ENCODE measurements at places on chromosomes 1 and 21. TPM values are rescaled to one million over a fixed set of nuclear protein-coding genes. Genes with fewer than 3 reads are reported as not detected.

DNA sequence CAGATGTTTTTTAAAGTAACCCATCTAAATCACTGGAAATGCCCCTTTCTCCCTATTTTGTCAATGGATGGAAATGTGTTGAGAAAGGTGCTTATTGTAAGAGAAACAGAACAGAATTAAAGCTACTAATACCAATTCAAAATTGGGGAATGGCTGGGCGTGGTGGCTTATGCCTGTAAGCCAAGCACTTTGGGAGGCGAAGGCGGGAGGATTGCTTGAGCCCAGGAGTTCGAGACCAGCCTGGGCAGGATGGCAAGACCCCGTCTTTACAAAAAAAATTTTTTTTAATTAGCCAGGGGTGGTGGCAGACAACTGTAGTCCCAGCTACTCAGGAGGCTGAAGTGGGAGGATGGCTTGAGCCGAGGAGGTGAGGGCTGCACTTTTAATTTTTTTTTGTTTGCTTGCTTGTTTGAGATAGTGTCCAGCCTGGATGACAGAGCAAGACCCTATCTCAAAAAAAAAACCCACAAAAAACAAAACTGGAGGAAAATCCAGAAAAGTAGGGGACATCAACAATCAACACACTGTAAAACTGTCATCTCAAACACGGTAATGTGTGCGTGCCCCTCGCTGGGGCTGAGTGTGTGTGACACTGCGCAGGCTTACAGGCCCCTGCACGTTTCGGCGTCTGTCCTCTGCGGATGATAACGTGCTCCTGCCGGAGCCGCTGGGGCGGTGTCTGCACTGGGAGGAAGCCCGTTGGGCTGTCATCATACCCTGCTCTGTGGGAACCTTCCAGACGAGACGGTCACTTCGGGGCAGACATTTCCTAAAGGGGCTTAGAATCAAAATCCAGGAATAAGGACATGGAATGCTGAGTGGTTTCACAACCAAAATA lies 11.6 kb upstream of the POFUT2 start:
- DNase-seq: no peak

DNA sequence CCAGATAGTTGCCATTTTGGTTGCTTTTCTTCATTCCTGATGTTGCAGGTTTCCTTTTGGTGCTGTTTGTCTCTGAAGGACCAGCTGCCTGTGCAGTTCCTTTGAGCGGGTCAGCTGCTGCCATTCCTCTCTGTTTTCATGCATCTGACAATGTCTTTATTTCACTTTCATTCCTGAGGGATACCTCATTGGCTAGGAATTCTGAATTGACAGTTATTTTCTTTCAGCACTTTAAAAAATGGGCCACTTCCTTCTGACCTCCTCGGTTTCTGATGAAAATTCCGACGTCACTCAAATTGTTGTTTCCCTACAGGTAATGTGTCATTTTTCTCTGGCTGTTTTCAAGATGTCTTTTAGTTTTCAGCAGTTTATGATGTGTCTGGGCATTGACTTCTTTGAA lies 24.8 kb downstream of the CCSAP start:
- no peak for DNase-seq

GRCh38 chr21:16678429-16679160 lies 834.2 kb upstream of the CXADR start:
- DNase-seq: no peak

- DNase-seq: no peak
These were observed 23.2 kb downstream of the KANK4 start for GRCh38 chr1:62295921-62296491.

DNA sequence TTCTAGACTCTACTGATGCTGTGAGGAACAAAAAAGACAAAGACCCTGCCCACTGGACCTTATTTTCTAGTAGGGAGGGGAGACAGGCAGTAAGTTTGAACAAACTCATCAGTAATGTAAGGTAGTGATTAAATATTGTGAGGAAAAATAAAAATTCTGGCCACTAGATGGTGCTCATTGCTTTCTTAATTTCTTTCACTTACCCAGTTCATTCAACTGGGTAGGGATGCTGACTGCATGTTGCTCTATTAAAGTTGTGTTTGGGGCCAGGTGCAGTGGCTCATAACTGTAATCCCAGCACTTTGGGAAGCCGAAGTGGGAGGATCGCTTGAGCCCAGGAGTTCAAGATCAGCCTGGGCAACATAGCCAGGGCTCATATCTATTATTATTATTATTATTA lies 6.3 kb upstream of the KYAT3 start:
- no peak for DNase-seq

GRCh38 chr1:36088265-36088576 lies 471 bp upstream of the ADPRS start:
- no peak for DNase-seq

- DNase-seq: no peak
These were observed 18.1 kb upstream of the AVPR1B start for GRCh38 chr1:206135248-206135647.

- no peak for DNase-seq
These were observed 4.2 kb downstream of the NPPB start for GRCh38 chr1:11854519-11854918.

DNA sequence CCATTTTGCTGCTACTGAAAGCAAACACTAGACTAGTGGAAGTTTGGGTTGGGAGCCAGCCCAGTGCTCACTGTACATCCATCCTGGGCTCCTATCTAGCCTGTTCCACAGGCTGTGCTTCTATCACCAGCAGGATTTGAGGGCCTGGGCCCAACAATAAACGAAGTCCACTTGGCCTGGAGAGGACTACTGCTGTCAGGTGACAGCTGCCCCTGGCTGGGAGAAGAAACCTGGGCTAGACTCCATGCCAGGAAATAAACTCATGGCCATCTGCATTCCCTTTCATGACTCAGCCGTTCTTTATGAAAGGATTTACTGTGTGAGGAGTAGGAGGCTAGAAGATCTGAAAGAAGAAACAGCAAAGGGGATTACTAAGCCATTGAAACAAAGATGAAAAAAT lies 35.5 kb downstream of the COLGALT2 start:
- no peak for DNase-seq

GRCh38 chr21:41958886-41959563 lies 5.2 kb upstream of the C2CD2 start:
- no peak for DNase-seq

DNA sequence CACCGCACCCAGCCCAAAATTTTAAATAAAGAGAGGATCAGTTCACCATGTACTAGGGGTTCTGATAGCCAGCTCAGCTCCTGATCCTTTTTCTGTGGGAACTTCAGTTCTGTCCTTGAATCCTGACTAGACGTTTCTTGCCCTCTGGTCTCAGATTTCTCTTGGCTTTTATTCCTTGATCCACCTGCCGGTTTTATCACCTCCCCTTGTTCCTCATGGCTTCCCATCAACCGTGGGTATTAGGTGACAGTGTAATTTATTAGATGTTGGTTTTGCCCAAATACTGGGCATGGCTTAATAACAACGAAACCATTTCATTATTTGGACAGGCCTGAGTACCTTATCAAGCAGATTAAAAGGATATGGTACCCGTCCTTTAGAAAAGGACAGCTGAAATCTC lies 22.5 kb downstream of the SLC45A1 start:
- no peak for DNase-seq

ZNF593OS gene
- total RNA-seq: not detected

- no peak for DNase-seq
These were observed 129.5 kb upstream of the PRMT6 start for GRCh38 chr1:106926803-106927582.

CHI3L2 gene
- 5.0 TPM for total RNA-seq

- no peak for DNase-seq
These were observed 2.2 kb upstream of the KRTAP10-12 start for GRCh38 chr21:44694776-44695175.

DNA sequence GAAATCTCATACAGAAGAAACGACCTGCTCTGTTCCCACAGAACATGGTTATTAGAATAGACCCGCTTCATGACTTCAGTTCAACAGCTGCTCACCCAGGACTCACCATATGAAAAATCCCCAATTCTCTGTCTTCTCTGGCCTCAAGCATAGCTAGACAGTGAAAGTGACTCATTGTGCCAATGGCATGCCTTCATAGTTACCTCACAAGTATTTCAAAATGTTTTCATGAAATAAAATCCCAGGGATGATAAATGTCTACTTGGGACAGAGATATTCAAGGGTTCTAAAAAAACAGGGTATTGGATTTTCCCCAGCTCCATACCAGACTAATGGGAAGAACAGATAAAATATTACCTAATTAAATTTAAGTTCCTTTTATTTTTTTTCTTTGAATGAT lies 82.3 kb downstream of the NOTCH2 start:
- DNase-seq: no peak

REN gene
- not detected for total RNA-seq

GRCh38 chr1:53598966-53599365 lies 139.8 kb downstream of the DMRTB1 start:
- DNase-seq: no peak

- DNase-seq: no peak
These were observed 67.6 kb downstream of the OLFML2B start for GRCh38 chr1:161956097-161956496.

DNA sequence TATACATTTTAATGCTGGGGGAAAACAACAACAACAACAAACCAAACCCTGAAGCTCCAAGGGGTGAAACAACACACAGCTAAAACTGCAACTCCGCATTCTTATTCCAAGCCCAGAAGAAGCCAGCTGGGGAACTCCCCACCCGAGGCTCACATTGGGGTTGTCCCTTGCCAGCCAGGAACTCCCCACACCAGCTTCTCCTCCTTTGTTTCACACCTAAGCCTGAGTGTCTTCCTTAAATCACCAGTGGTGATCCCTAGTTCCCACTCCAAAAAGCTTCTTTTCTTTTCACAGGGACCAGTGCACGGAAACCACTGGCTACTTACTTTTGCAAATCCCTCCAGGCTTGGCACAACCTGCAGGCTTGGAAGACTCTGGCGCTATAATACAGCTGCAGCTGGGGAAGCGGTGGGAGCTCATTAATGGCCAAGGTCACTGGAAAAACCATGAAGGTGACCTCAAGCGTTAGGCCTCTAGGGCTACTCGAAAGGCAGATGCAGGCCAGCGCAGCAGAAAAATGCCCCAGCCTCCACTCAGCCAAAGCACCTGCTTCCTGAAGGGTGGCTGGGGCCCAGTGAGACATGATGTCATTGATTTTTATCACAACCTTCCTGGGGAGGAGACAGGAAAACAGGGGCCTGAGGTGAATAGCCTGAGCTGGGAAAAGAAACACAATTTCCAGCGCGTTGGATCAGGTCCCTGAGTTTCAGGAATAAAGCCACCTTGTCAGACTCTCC lies 40.1 kb downstream of the TLR5 start:
- no peak for DNase-seq

KCNA3 gene
- total RNA-seq: 120 TPM

GRCh38 chr1:61387829-61388228 lies 305.5 kb downstream of the NFIA start:
- peak; percentile 2 for DNase-seq

- DNase-seq: no peak
These were observed 10.7 kb downstream of the DDI2 start for GRCh38 chr1:15628003-15628402.

RBBP4 gene
- 139 TPM for total RNA-seq

DNA sequence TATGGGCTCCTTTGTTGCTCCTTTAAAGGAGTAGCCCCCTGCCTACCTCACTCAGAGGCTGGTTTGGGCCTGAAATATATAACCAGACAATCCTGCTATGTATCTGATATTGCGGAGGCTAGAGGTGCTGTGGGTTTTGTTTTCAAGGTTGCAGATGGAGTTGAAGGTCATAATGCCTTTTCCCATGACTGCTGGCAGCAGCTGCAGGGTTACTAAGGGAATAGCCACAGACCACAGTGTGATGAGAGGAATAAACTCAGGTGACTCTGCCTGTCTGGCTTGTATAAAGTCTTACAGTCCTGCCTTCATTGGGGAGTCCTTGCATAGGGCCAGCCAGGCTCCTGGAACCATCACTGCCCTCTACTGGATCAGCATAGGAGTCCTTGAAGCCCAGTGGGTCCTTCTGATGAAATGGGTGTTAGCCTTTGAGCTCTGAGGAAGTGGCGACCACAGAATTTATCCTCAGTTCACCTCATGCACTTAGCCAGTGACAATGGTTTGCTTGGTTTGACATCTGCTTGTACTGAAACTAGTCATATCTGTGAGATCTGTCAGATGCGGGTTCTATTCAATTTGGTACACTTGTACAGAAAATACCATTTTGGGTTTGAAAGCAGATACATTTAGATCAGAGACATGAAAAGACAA lies 174.4 kb upstream of the HMCN1 start:
- DNase-seq: peak; percentile 69

- DNase-seq: no peak
These were observed 44.6 kb upstream of the CNN3 start for GRCh38 chr1:94971491-94971924.

- DNase-seq: no peak
These were observed 18.9 kb downstream of the ERICH3 start for GRCh38 chr1:74654708-74655107.

F5 gene
- total RNA-seq: 80.6 TPM

C1orf185 gene
- not detected for total RNA-seq

DNA sequence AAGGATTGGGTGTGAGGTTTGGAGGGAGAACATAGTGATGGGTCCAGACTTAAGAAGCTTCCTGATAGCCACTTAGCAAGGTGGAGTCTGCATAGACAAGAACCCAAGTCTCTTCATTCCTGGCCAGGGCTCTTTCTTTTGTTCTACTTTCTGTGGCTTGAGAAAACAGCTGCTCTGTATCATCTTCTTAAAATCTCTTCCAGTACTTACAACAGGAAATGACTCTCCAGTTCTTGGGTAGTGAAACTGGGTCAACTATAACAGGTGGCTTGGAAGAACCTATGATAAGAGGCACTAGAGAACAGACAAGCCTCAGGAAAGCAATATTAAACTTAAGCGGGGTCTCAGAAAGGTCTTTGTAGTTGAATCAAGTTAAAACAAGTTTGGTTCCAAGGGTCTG lies 148.1 kb upstream of the USP24 start:
- peak; percentile 24 for DNase-seq

DEPDC1 gene
- total RNA-seq: 0.39 TPM

ADCY10 gene
- total RNA-seq: 0.10 TPM

- DNase-seq: no peak
These were observed 39.1 kb upstream of the PRSS38 start for GRCh38 chr1:227776331-227776771.

GRCh38 chr1:179043907-179044306 lies 18.2 kb downstream of the FAM20B start:
- DNase-seq: no peak

DNA sequence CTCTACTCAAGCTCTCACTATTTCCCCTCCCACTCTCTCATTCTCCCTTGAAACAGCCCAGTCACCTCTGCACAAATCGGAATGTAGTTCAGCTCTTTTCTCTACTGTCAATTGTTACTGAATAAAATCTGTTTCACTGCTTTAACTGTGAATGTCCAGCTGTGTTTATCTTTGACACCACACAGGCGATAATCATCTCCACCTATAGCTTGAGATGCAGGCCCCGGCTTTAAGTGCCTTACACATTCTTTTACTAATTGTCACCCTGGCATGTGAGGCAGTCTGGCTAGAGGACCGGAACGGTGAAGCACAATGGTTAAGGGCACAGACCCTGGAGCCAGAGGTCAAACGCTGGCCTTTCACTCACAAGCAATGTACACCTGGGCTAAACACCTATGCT lies 122.8 kb upstream of the C8B start:
- no peak for DNase-seq

- DNase-seq: no peak
These were observed 3.8 kb downstream of the LMNA start for GRCh38 chr1:156118177-156118868.

- DNase-seq: no peak
These were observed 25.2 kb downstream of the ETS2 start for GRCh38 chr21:38830671-38831525.

All from CD4-positive, CD25-positive, alpha-beta regulatory T cell (primary cell).